ENCODE measurements at places on chromosomes 6 and 20.

- DNase-seq: no peak
- no peak overlapping the region for H3K27ac ChIP-seq
- H3K4me1 ChIP-seq: no peaks in the 10 kb centered on the region
- no peaks in the 10 kb centered on the region for H3K27me3 ChIP-seq
- no peak overlapping the region for H3K4me3 ChIP-seq
Measured at GRCh38 chr6:44575644-44576043, 188.1 kb downstream of the CDC5L start.

DNA sequence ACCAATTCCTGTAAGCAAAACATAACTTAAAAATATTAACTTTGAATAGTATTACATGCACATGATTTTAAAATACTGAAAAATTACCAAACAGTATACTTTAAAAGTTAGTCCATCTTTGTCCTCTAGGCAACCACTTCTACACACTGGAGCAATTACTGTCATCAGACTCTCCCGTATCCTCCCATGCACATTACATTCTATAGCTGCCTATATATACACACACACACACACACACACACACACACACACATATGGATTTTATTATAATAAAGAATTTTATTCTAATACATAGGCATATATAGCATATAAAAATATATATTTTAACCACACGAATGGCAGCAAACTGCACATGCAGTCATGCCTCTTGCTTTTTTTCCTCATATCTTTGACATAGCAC, 8.2 kb downstream of the REV3L start:
- H3K4me3 ChIP-seq: no peak overlapping the region
- H3K27me3 ChIP-seq: no peaks in the 10 kb centered on the region
- H3K27ac ChIP-seq: no peak overlapping the region
- H3K36me3 ChIP-seq: no peaks in the 10 kb centered on the region
- DNase-seq: no peak

- DNase-seq: no peak
- H3K36me3 ChIP-seq: no peaks in the 10 kb centered on the region
- no peaks in the 10 kb centered on the region for H3K27me3 ChIP-seq
- H3K4me3 ChIP-seq: no peak overlapping the region
- H3K27ac ChIP-seq: no peak overlapping the region
Measured at GRCh38 chr6:152309648-152310047, 327.5 kb downstream of the SYNE1 start.

- no peak overlapping the region for H3K4me3 ChIP-seq
- H3K4me1 ChIP-seq: no peaks in the 10 kb centered on the region
- no peaks in the 10 kb centered on the region for H3K36me3 ChIP-seq
- no peak overlapping the region for H3K27ac ChIP-seq
- no peak for DNase-seq
Measured at GRCh38 chr6:15296735-15297134, 50.9 kb downstream of the JARID2 start.

GRCh38 chr6:141685416-141685815, 447.3 kb upstream of the GJE1 start:
- H3K27me3 ChIP-seq: no peaks in the 10 kb centered on the region
- no peak overlapping the region for H3K4me3 ChIP-seq
- no peaks in the 10 kb centered on the region for H3K4me1 ChIP-seq
- DNase-seq: no peak
- no peak overlapping the region for H3K27ac ChIP-seq
- no peaks in the 10 kb centered on the region for H3K36me3 ChIP-seq

GRCh38 chr20:39042279-39043150, 80.4 kb downstream of the DHX35 start:
- no peak for DNase-seq
- H3K27ac ChIP-seq: no peak overlapping the region
- H3K36me3 ChIP-seq: no peaks in the 10 kb centered on the region
- no peak overlapping the region for H3K4me3 ChIP-seq
- no peaks in the 10 kb centered on the region for H3K4me1 ChIP-seq
